ENCODE measurements at places on chromosomes 4 and X.
A peak's percentile ranks its signal among the peaks of the same experiment; 100 is the strongest.

GRCh38 chrX:154019633-154020528, at the start of gene IRAK1:
TSS of gene IRAK1 (minus strand) at chrX:154019902. CDS start at chrX:154019812, 90 bp downstream.
- peak; percentile 17 for DNase-seq

- DNase-seq: peak; percentile 4
Measured at GRCh38 chr4:25621027-25621930, 34.4 kb upstream of the SLC34A2 start.

DNA sequence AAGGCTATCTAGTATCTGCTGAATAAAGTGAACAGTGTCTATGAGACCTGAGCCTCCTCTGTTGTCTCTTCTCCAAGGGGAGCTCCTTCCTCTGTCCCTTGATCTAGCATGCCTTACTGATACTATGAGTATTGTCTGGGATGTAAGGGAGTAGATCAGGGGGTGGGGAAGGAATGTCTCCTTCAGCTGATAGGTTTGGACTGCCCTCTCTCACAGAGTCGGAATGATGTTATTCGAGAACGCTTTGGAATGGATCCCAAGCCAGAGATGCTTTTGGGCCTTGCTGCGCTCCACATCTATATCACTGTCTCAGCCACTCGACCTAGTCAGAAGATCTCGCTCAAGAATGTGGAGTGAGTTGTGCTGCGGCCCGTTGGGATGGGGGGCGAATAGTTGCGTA, 68.3 kb upstream of the PRPS1 start:
- no peak for DNase-seq

DNA sequence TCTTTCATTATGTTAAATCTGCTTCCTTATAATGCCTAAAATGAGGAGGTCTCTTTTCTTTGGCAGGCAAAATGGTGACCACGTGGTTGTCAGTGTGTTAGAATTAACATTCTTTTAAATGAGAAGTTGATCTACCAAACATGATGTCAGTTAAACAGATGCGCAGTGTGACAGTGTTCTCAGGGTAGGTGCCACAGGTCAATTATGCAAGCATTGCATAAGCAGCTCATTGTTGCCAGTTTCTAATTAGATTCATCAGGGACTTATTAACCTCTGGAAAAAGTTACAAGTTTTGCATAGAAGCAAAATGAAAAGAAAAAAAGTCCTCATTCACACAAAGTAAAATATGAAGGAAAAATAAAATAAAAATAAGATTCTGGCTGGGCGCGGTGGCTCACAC, 324.1 kb upstream of the GALNT7 start:
- DNase-seq: no peak

- DNase-seq: peak; percentile 1
Measured at GRCh38 chr4:5128569-5128968, 77.3 kb downstream of the STK32B start.

DNA sequence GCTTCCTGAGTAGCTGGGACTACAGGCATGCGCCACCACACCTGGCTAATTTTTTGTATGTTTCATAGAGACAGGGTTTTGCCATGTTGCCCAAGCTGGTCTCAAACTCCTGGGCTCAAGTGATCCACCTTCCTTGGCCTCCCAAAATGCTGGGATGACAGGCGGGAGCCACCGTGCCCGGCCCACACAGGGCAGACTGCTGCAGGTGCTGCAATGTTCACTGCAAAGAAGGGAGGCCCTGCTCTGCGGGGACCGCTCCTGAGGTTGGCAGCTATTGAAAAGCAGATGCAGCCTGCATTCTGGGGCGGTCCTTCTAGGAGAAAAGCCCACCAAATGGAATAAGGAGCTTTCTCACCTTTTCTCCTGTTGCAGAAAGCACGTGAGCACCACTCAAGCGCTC, 5.0 kb downstream of the ARSD start:
- no peak for DNase-seq

DNA sequence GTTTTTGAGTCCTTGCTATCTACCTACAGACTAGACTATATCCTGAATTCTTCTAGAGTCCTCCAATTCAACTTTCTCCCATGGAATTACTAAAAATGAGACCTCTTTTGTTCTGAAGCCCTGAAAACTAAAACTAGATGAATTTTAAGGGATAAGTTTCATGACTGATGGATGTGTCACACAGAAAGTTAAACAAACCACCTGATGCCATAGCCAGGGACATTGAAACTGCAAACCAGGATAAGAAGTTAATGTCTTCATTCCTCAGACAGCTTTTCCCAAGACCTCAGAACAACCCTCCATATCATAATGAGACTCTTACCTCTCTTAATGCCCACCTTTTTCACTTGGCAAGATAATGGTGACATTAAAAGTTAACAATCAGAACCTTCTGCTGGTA, 81.5 kb upstream of the PTPN13 start:
- no peak for DNase-seq

- no peak for DNase-seq
Measured at GRCh38 chr4:184064877-184065276, 152.8 kb downstream of the ENPP6 start.

GRCh38 chr4:176614793-176615192, 177.9 kb downstream of the VEGFC start:
- DNase-seq: no peak

GRCh38 chr4:178086320-178086719, 644.1 kb upstream of the AGA start:
- DNase-seq: no peak

DNA sequence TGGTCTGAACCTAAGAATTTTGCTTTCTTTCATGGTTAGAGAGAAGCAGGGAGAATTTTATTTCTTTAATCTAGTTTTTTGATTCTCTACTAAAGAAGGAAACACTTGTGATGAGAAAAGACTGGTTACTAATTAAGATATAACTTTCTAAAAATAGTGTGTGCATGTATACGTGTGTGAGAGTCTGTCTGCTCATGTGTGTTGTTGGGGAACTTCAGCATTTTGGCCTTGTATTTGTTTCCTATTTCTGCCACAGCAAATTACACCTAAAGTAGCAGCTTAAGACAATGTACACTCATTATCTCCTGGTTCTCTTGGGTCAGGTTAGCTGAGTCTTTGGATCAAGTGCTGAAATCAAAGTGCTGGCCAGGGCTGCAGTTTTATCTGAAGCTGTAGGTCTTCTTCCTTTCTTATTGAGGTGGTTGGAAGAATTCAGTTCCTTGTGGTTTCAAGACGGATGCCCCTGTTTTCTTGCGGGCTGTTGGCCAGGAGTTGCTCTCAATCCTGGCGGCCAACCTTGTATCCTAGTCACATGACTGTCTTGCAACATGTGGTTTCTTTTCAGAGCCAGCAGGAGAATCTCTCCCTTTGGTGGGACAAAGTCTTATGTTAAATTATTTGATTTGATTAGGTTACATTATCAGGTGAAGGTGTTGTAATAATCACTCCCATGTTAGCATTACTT, 188.4 kb upstream of the CLNK start:
- no peak for DNase-seq

All from DMS79 treated with DMSO at 0.1 percent for 48 hours (cell line).